Lower leg skin (tissue), 4 donors: ENCODE measurements at places on chromosomes 2 and 18.

DNA sequence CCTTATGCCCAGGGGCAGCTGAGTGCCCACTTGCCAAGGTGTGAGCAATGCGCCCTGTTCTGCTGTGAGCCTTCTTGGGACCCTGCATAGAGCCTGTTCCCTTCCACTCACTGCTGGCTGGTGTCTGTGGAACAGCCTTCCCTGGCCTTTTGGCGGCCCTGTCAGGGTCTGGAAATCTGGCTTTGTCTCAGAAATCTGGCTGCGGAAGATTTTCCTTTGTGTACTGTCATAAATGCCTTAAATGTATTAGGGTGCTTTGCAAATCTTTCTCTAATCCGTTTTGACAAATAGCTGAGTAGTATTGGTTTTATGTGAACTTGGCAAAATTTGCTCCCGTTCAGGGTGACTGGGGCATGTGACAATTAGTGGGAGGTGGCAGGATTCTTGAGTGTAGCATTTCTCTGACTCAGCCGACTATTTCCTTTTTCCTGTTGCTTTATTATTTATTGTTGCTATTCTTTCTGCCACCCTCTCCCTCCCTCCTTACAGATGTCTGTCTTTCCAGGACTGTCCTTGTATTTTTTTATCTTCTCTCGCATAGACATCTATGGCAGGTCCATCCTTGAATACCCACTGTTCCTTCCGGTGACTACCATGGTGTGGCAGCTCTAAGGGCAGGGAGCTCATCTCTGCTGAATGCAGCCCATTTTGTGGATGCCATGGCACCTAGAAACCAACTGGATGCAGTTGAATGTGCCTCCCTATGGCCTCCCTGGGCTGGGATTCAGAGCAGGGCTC, 41.8 kb downstream of the LDLRAD4 start:
- DNase-seq, result peak; percentile 86

GRCh38 chr2:34115076-34115475, 516.0 kb upstream of the FAM98A start:
- no peak for DNase-seq

DNA sequence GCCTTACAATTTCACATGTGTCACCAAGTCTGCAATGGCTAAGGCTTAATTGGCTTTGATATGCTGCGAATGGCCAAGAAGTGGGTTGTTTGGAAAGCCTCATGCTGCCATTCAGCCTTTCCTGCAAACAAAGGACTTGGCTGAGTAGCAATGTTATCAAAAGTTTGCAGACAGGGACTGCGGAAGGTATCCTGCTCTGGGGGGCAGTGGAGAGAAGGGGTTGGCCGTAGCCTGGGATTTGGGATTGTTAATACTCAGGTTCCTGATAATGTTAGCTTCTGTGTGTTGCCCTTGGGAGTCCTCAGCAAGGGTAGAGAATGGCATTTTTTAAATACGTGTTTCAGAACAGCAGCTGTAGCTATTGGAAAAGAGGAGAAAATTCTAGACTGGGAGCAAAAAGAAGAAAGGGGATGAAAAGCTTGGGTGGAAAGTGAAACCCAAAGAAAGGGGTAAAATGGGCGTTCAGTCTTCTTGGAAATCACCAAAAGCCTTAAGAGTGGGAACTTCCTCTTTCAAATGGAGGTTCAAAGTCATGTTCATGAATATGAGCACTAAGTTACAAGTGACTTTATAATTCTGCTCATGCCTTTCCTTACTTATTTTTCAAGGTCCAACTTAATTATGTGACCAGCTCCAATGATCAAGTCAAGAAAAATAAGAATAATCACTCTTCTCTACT, 325.1 kb downstream of the RNF144A start:
- no peak for DNase-seq

DNA sequence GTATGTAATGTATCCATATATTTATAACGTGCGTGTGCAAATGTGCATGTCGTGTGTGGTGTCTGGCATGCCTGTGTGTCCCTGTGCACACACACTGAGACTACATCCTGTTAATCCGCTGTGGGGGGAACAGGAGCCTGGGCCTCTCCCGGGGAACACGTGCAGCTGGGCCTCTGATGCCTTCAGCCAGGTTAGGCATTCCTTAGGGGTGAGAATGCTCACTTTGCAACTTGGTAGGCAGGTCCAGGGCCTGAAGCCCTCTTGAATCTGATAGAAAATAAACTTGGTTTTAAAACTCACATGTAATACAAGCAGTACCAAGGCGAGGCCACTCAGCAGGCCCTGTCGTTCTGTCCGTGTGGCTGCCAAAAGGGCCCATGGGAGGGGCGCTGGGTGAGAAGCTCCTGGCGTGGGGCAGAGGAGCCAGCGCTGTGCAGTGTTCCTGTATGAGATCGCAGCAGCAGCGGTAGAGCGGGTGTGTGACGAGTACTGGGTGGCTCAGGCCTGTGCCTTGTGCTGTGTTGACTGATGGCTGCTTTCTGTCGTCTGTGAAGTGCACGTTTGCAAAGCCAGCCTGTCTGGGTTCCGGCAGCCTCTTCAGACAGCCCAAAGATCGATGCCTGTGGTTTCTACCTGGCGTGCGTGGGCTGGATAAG, 16.2 kb downstream of the SALL3 start:
- peak; percentile 53 for DNase-seq
